ENCODE measurements at places on chromosomes 7 and 10.

GRCh38 chr10:87816898-87817608, 973 bp downstream of the ATAD1 start:
- no peak for DNase-seq

- no peak for DNase-seq
Measured at GRCh38 chr10:88262591-88263234, 320.4 kb downstream of the RNLS start.

DNA sequence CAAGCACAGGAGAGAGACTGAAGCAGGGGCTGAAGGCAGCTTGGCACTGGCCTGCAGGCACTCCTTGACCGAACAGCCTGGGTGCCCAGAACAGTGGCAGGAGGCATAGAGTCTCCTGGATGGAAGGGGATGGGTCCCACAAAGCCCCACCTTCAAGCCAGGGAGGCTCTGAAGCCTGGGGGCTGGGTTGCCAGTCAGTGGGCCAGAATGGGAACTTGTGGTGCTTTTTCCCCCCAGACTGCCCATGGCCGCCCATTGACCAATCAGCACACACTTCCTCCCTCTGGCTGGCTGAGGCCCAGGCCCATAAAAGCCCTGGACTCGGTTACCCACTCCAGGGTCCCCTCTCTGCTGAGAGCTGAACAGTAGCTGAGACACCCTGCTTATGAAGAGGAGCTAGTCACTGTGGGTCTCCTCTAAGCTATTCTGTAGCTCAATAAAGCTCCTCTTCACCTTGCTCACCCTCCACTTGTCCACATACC, 109.6 kb downstream of the ELAPOR2 start:
- DNase-seq = no peak

GRCh38 chr7:50339990-50340500, 35.5 kb downstream of the IKZF1 start:
- DNase-seq = no peak

DNA sequence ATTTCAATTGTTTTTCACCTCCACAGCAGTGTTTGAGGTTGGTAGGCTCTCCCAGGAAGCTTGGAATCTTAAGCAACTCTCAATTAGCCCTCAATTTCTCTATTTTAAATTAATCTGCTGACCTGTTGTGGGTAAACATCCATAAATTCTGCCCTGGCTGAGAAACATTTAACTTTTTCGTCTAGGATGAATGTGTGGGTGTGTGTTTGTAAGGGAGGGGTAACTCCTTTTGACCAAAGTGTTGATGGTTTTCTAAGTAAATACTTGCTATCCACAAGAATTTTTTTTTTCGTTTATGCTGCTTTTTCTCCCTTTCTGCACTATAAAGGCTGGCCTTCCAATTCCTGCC, 973 bp downstream of the PPP3CB start:
- DNase-seq = peak; percentile 10

DNA sequence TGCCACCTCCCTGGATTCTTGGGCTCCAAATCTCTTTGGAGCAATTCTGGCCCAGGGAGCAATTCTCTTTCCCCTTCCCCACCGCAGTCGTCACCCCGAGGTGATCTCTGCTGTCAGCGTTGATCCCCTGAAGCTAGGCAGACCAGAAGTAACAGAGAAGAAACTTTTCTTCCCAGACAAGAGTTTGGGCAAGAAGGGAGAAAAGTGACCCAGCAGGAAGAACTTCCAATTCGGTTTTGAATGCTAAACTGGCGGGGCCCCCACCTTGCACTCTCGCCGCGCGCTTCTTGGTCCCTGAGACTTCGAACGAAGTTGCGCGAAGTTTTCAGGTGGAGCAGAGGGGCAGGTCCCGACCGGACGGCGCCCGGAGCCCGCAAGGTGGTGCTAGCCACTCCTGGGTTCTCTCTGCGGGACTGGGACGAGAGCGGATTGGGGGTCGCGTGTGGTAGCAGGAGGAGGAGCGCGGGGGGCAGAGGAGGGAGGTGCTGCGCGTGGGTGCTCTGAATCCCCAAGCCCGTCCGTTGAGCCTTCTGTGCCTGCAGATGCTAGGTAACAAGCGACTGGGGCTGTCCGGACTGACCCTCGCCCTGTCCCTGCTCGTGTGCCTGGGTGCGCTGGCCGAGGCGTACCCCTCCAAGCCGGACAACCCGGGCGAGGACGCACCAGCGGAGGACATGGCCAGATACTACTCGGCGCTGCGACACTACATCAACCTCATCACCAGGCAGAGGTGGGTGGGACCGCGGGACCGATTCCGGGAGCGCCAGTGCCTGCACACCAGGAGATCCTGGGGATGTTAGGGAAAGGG, 913 bp downstream of the NPY start:
- peak; percentile 17 for DNase-seq

GRCh38 chr7:41027428-41028115, 675.3 kb downstream of the INHBA start:
- no peak for DNase-seq

GRCh38 chr10:45239642-45240041, 75.8 kb downstream of the OR13A1 start:
- no peak for DNase-seq

- peak; percentile 39 for DNase-seq
Measured at GRCh38 chr7:3861941-3862340, 560.9 kb downstream of the SDK1 start.

GRCh38 chr7:149126662-149127266, 640 bp upstream of the ZNF425 start:
- DNase-seq = peak; percentile 63

- DNase-seq = peak; percentile 41
Measured at GRCh38 chr7:121916211-121916610, 43.2 kb downstream of the PTPRZ1 start.

- DNase-seq = no peak
Measured at GRCh38 chr7:38934051-38934450, 25.1 kb upstream of the VPS41 start.

GRCh38 chr7:38335492-38336147, 62.2 kb upstream of the TARP start:
- DNase-seq = peak; percentile 9

DNA sequence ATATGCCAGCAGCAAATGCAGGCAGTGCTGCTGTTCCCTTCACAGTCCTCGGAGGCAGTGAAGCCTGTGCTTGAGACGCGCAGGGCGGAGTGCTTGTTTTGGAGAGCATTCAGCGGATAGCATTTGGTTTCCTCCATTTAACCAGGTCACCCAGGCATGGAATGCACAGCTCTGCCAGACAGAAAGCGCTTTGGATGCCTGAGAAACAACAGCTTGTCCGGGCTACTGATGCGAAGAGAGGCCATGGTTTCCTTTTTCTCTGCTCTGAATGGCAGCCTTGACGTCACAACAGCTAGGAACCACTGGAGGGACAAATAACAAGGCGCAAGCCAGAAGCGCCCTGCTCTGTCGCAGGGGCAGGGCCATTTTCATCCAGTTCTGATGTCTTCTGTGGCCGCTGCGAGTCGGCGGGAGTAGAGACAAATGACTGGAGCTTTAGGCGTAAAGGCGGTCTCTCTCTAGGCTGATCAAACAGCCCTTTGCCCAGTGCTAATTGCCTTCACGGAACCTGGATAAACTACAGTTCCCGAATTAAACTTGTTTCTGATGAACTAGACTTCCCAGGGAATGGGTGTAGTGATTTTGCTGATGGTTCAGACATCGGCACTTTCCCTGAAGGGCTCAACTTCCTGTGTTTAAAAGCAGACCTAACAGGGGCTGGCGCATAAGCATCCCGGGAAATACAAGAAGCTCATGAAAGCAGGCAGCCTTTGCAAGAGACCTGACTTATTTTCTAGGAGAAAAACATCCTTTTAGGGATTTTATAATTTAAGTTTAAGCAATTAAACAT, 187.6 kb upstream of the KLF14 start:
- peak; percentile 95 for DNase-seq

GRCh38 chr10:71911296-71911953, 52.8 kb upstream of the CHST3 start:
- no peak for DNase-seq

Measured in brain (organoid and tissue), 16 donors.